ENCODE measurements at places on chromosomes 13 and 19.

GRCh38 chr13:106455777-106456176 is 79.7 kb downstream of the EFNB2 start:
- DNase-seq = no peak

DNA sequence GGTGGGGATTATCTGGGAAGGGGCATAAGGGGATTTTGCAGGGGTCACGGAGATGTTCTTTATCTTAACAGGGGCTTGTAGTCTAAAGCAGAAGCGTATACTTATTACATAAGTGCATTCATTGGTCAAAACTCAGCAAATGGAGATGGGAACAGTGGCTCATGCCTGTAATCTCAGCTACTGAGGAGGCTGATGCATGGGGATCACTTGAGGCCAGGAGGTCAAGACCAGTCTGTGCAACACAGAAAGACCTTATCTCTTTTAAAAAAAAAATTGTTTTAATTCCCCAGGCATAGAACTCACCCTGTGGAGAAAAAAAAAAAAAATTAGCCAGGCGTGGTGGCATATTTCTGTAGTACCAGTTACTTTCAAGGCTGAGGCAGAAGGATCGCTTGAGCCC is 18.9 kb downstream of the FAM187B start:
- no peak for DNase-seq

DNA sequence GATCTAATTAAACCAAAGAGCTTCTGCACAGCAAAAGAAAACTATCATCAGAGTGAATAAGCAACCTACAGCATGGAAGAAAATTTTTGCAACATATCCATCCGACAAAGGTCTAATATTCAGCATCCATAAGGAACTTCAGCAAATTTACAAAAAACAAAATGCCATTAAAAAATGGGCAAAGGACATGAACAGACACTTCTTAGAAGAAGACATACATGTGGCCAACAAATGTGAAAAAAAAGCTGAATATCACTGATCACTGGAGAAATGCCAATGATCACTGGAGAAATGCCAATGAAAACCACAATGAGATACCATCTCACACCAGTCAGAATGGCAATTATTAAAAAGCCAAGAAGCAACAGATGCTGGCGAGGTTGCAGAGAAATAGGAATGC is 32.5 kb downstream of the ZNF582 start:
- no peak for DNase-seq

DNA sequence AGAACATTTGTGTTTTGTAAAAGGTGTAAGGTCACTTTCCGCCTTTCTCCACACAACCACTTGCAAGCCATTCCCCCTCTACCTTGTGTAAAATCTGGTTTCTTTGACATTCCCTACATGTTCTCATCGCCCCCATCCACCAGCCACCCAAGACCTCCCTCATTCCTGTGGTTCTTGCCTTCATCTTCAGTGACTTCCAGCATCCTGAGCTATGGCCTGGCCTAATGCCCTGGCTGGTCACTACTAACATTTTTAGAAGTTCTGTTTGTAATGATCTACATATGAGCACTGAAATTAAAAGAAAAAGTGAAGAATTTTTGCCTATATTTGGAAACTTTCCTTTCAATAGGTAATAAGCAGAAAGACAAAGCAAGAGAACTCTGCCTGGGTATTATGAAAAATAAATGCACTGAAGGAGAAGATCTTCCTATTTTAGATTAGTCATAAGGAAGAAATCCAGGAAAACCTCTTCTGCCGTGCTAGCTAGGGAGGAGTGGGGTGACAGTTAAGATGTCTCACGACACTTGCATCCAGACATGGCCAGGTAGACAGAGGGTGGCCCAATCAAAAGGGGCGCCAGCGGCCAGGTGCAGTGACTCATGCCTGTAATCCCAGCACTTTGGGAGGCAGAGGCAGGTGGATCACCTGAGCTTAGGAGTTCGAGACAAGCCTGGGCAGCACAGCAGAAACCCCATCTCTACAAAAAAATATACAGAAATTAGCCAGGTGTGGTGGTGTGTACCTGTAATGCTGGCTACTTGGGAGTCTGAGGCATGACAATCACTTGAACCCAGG is 28.1 kb upstream of the MPHOSPH8 start:
- no peak for DNase-seq

DNA sequence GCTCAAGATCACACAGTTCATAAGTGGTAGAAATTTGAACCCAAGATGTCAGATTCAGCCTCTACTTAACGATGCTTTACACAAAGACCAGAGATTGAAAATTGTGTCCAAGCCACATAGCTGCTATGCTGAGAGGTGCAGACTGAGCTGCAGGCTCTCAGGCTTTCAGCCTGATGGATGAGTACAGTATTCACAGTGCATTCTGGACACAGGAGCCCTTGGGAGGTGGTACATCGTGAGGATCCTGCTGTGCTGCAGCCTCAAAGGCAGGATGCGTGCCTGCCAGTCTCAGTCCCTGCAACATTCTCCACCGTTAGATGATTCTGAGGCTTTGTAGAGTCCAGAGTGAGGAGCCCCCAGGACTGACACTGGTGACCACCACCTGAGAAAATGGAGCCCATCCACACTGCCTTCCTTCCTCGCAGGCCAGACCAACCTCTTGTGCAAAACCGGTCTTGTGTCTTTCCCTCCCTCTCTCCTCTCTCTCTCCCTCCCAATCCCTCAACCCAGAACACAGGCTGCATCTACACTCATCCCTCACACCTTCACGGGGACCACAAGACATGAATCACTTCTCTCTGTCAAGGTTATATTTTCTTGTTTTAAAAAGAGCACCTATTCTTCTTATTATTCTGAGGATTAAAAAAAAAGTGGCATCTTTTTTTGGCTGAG is 203.4 kb upstream of the ZNF507 start:
- DNase-seq = no peak

DNA sequence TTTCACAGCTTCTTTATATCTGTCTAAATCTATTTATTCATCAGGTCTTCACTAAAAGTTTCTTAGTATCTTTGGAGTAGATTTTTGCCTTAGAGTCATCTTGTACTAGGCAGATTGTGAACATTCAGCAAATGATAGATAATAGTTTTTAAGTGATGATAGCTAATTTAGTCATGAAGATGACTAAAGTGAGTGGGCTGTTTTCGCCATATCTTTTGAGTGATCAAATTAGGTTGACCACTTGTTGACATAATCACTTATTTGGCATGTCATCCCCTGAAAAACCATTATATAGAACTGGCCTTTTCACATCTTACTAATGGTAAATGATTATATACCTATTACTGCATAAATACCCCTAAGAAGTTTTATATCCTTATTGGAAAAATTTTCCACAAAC is 999.2 kb downstream of the PCDH17 start:
- DNase-seq = no peak

- no peak for DNase-seq
Measured at GRCh38 chr19:17135001-17135853, 59.6 kb downstream of the MYO9B start.

GRCh38 chr19:33241530-33242101 is 16.0 kb upstream of the SLC7A10 start:
- DNase-seq = no peak

GRCh38 chr13:109720758-109721184 is 65.6 kb downstream of the IRS2 start:
- DNase-seq = no peak

DNA sequence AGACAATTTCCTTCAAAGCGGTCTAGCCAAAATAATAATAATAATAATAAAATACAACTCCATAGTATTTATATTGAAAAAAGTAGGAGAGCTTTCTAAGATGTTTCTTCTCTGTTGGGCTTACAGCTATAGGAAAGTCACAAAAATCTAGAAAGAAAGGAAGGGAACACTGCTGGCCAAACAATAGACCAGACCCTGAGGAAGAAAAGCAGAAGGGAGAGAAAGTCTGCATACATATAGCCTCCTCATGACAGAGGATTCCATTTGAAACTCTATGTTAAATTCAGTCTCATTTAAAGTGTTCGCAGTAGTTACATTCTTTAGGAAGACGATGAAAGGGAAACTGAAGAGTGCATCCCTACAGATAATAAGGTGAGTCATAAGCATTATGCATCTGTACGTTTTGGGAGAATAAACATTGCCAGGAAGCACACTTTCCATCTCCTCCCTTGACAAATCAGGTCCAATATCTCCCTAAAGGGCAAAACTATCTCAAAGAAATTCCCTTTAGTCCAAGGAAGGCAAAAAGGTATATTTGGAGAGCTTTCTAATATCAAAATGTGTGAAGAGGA is 86.5 kb downstream of the PCDH9 start:
- DNase-seq = no peak

DNA sequence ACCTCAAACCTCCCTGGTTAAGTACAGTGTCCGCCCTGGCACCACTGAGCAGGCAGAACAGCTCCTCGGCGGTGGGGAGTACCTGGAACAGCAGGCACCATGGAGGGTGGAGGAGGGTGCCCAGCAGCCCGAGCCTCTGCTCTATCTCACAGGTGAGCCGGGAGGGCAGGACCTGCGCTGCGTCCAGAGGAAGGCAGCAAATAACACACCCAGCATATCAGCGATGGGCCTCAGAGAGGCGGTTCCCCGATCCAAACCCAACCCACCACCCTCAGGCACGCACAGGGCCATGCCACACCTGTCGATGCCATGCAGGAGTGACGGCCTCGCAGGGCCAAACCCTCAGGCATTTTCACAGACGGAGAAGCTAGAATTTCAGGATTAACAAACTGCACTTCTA is 11.8 kb downstream of the PEPD start:
- no peak for DNase-seq

DNA sequence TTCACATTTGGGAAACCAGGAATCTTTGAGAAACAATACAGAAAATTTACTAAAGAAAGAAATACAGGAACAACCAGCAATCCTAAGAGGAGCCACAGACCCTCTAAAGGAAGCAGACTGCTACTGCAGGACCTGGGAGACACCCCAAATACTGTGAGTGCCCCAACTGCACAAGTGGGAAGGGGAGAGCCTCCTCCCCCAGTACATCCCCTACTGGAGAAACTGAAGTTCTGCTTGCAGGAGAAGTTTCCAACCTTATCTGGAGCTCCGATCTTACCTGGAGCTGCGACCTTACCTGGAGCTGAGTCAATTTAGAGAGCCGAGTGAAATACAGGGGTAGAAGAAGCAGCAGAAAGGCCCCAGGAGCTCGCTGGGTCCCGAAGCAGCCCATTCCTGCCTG is 236.4 kb upstream of the SPRY2 start:
- no peak for DNase-seq

GRCh38 chr13:87080100-87080779 is 590.9 kb upstream of the SLITRK5 start:
- DNase-seq = no peak

- no peak for DNase-seq
Measured at GRCh38 chr13:98443800-98444325, 133.0 kb downstream of the STK24 start.

DNA sequence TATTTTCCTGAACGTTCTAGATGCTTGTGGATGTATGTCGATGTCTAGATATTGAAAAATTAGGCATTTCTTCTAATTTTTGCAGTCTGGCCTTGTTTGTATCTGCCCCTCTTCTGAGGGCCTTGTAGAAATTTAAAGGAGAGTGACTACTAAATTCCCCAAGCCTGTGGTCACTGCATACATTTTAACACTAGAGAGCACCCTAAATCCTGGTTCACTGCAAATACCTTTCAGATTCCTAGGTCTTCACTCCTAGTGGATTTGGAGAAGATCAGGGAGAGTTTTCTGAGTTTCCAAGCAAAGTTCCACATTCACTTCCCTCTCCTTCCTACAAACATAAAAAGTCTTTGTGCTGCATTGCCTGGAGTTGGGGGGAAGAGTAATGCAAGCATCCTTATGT is 1272.5 kb downstream of the OLFM4 start:
- DNase-seq = no peak

GRCh38 chr13:51518827-51519226 is 65.4 kb upstream of the WDFY2 start:
- no peak for DNase-seq

DNA sequence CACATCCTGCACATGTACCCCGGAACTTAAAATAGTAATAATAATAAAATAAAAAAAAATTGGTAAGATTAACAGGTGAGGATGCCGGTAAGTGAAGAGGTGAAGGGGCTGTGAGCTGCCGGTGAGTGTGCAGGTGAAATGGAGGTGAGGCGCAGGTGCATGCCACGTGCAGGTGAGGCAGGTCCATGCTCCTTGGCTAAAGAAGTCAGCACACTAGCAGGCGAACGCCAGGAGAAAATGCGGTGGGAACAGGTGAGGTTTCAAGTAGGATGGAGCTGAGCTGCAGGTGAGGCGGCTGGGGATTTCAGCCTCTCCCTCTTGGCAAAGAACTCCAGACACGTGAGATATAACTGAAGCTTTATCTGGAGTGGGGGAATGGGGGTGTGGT is 7.5 kb upstream of the TNFSF14 start:
- DNase-seq = no peak

DNA sequence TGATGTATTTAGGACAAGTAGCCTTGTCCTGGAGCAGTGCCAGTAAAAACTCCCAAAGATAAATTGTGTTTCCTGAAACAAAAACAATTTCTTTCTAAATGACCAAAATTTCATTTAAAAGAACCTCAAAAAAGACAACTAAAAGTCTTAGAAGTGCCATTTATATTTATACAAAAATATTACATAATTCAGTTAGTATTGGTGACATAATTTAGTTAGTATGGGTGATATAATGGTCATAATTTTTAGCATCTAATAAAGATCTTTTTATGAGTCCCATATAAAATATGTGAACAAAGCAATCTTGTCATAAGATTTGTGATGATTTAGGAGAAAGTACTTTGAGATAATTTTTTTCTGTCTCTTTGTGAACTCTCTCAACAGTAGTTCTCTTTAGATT is 76.0 kb downstream of the ELF1 start:
- DNase-seq = no peak

DNA sequence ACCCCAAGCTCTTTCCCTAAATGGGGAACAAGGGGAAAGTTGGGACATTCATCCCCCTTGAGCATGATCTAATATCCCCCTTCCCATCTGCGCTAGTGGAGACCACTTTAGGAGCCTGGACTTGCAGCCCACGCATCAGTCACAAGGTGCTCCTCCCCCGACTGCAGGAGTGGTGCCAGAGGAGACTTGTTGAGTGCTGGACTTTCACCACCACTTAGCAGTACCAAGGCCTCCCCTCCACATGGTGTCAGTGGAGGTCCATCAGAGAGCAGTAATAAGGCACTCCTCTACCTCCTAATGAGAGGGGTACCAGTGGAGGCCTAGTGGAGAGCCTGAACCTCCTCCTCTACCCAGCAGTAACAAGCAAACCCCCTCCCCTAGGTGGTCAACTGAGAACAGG is 22.5 kb downstream of the CAB39L start:
- peak; percentile 2 for DNase-seq
